ENCODE measurements at places on chromosomes 7 and 10. TPM values are rescaled to one million over a fixed set of nuclear protein-coding genes. Genes with fewer than 3 reads are reported as not detected.

GRCh38 chr10:103739039-103739764 lies 116.2 kb downstream of the SH3PXD2A start:
- peak; percentile 79 for DNase-seq

- no peak for DNase-seq
Measured at GRCh38 chr10:121411004-121411403, 187.2 kb downstream of the FGFR2 start.

DNA sequence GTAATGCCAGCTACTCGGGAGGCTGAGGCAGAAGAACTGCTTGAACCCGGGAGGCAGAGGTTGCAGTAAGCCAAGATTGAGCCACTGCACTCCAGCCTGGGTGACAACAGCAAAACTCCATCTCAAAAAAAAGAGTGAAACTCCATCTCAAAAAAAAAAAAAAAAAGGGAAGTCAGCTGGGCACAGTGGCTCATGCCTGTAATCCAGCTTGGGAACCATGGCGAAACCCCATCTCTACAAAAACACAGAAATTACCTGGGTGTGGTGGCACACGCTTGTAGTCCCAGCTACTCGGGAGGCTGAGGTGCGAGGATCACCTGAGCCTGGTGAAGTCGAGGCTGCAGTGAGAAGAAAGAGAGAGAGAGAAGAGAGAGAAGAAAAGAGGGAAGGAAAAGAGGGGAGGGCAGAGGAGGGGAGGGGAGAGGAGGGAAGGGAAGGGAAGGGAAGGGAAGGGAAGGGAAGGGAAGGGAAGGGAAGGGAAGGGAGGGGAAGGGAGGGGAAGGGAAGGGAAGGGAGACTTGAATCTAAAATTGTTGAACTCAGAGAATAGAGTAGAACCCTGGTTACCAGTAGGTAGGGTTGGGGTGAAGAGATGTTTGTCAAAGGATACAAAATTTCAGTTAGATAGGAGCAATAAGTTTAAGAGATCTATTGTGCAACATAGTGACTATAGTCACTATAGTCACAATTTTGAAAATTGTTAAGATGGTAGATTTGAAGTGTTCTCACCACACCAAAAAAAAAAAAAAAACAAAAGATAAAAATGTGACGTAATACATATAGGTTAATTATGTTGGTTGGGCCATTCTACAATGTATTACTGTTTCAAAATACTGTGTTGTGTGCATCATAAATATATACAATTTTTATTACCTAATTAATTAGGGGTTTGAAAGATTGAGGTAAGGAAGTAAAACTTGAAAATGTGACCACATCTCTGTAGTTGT lies 2.5 kb downstream of the SLC16A9 start:
- DNase-seq = no peak

GRCh38 chr7:107167483-107168232 lies 1.1 kb upstream of the HBP1 start:
- peak; percentile 91 for DNase-seq

DNA sequence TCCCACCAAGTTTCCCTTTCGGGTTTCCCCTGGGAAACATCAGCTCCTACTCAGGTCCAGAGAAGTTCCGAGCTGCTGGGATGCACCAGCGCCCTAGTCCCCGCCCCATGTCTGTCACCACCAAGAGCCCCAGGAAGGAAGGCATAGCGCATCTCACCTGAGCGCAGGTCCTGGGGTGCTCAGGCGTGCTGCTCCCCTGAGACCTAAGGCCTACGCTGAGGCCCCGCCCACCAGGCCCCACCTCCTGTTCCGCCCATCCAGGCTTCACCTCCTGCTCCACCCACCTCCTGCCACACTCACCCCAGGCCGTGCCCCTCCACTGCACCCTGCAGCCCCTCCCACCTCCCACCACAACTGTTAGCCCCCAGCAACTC lies 1.2 kb upstream of the TFR2 start:
- no peak for DNase-seq

GRCh38 chr10:130022511-130023299 lies 58.6 kb upstream of the EBF3 start:
- no peak for DNase-seq

GRCh38 chr7:73436031-73436929 lies 2.7 kb downstream of the FZD9 start:
- DNase-seq = no peak

DNA sequence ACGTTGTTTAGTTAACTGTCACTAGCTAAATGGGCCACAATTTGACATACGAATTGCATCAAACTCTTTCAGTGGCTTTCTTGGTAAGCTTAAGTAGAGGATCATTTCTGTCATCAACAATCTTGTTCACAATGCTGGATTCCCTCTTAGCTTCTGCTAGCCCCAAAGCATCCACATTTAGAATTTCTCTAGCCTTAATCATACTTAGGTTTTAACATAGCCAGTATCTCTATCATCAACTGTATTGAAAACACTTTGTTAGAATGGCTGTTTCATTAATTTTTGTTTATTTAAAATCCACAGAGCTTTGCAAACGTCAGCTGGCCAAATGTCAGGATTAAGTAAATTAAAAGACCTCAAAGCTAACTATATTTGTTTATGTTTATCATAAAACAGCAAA lies 41.1 kb downstream of the ABRAXAS2 start:
- DNase-seq = peak; percentile 7

DNA sequence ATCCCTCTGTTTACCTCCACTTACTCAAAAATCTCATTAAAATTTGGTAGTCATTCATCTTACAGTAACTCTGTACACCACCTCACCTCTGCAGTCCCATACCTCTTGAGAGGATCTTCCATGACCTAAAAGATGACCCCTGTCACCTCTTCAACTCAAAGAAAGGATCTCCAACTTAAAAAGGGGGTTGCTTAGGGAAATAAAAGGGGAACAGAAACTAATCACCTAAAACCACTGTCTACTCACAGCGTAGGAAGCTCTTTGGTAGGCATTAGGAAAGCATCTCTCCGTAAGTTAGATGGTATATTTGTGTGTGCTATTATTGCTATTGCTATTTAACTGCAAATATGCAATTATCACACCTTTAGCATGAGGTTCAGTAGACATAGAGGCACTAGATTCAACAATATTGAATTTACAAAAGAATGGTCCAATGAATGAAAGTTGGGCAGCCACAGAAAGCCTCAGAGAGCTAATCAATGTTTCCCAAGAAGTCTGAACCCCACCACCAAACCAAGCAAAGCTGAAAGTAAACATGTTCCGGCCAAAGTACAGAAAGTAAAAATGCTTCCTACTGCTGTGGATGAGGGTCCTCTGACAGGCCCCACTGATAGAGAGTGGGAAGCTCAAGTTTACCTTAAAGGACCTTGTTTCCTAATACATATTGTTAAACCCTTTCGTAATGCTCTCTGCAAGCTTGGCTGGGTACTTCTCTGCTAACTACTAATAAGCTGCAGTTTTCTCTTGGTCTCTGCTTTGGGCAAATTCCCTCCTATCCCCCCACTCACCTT lies 105.8 kb downstream of the GRM8 start:
- DNase-seq = no peak

GRCh38 chr7:69605070-69605469 lies 6.8 kb downstream of the AUTS2 start:
- DNase-seq = no peak

GRCh38 chr7:16484453-16485158 lies 19.1 kb upstream of the SOSTDC1 start:
- DNase-seq = no peak

- peak; percentile 9 for DNase-seq
Measured at GRCh38 chr7:120272701-120273475, at the start of gene KCND2. TSS of gene KCND2 (plus strand) at chr7:120273175.

DNA sequence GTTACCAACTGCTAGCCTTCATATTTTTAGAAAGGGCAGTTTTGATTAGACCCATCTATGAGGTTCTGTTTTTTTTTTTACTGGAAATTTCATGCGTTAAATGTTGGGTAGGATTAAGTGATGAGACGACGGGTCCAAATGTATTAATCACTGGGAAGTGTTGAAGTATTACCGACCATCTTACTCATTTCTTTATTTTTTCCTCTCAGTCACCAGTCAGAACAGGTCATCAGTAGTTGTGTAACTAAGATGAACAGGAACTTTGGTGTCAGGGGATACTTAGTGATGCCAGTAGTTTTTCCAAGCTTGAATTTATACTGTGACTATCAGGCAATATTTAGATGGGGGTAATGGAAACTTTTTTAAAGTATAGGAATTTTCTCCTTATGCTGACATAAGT lies 14.2 kb downstream of the TFAM start:
- no peak for DNase-seq

DNA sequence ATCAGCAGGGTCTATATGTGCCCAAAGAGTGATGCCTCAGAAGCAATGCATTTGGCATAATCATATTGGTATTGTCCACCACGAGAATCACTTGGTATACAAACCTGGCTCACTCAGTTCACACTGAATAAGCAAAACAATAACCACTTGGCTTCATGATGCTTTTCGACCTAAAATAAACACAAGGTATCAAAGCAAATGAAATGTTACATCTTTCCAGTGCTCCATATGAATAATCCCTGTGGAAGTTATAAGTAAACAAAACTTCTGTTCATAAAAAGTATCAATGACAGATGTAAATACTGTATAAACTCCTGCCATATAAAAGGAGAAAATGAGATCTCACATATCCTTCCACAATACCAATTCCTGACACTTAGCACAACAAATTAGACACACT lies 29.8 kb upstream of the EBLN1 start:
- DNase-seq = no peak

DNA sequence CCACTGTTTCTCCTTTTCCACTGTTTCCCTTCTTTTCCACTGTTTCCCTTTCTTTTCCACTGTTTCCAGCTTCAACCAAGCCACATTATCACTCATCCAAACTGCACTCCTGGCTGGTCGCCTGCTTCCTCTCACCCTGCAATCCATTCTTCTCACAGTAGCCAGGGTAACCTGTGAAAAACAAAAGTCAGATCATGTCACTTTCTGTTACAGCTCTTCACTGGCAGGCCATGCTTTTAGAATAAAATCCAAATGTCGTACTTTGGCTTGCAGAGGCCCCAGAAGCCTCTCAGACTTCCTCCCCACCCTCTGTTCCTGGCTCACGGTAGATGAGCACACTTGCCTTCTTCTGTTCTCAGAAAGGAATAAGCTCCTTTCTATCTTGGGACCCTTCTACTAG lies 33.9 kb downstream of the STARD3NL start:
- no peak for DNase-seq

- no peak for DNase-seq
Measured at GRCh38 chr10:126185676-126186447, 202.4 kb downstream of the ADAM12 start.

GRCh38 chr7:46524350-46524749 lies 603.3 kb upstream of the IGFBP3 start:
- no peak for DNase-seq

GRCh38 chr7:8146788-8147413 lies 115.1 kb downstream of the ICA1 start:
- DNase-seq = no peak

- no peak for DNase-seq
Measured at GRCh38 chr10:102994531-102995295, 76.6 kb downstream of the CNNM2 start.

DNA sequence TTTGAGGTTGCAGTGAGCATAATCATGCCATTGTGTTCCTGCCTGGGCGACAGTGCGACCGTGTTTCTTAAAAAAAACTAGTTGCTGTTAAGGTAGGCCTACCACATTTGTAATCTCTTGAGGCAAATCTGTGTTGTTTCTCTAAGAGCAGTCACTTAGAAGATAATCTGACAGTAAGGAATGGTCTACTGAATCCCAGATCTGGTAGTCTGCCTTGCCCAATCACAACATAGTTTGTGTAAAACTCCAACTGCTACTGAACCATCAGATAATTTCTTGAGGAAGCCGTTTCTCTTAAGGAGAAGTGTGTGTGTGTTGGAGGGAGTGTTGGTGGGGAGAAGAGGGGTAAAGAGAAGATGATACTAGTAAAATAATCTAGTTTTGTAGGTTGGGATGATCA lies 5.0 kb downstream of the NRF1 start:
- no peak for DNase-seq

RARRES2 gene
- polyA plus RNA-seq = 229 TPM

DRGX gene
- polyA plus RNA-seq = not detected

FANK1 gene
- polyA plus RNA-seq = 11.7 TPM

LIPK gene
- polyA plus RNA-seq = not detected

NANOS1 gene
- 5.3 TPM for polyA plus RNA-seq

CRHR2 gene
- polyA plus RNA-seq = 0.28 TPM

JCAD gene
- 95.1 TPM for polyA plus RNA-seq

GARS1 gene
- polyA plus RNA-seq = 68.0 TPM

THSD7A gene
- polyA plus RNA-seq = 18.8 TPM

HTRA1 gene
- 69.1 TPM for polyA plus RNA-seq

GARIN1A gene
- polyA plus RNA-seq = 1.8 TPM

PNPLA8 gene
- polyA plus RNA-seq = 35.0 TPM

OR2A25 gene
- 0.06 TPM for polyA plus RNA-seq

BRI3 gene
- 106 TPM for polyA plus RNA-seq

ITPRID1 gene
- 0.05 TPM for polyA plus RNA-seq

C10orf88 gene
- polyA plus RNA-seq = 25.4 TPM

SLC16A9 gene
- polyA plus RNA-seq = 35.2 TPM
